ENCODE measurements at places on chromosomes 11 and 22. TPM values are rescaled to one million over a fixed set of nuclear protein-coding genes. Genes with fewer than 3 reads are reported as not detected.

DNA sequence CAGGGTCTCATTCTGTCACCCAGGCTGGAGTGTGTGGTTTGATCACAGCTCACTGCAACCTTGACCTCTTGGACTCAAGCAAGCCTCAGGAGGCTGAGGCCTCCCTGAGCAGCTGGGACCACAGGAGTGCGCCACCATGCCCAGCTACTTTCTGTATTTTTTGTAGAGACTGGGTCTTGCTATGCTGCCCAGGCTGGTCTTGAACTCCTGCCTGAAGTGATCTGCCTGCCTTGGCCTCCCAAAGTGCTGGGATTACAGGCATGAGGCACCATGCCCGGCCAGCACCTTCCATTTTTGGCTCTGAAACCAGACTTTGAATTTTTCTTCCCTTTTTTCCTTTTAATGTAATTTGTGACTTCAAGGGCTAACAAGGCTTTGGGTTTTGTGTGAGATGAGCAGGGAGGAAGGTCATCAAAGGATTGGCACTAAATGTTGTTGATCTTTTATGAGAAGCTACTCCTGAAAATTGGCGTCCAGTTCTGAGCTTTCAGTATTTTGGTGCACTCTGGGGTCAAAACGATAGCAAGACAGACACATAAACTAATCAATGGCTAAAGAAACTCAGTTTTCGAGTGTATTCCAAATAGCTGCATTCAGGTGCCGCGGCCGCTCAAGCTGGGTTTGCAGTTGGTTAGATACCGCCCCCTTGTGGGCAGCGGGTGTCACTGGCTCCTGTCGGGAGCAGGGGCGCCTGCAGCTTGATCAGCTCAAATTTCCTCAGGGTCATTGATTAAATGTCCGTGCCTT lies 51.9 kb upstream of the CLMP start:
- DNase-seq = peak; percentile 70

DNA sequence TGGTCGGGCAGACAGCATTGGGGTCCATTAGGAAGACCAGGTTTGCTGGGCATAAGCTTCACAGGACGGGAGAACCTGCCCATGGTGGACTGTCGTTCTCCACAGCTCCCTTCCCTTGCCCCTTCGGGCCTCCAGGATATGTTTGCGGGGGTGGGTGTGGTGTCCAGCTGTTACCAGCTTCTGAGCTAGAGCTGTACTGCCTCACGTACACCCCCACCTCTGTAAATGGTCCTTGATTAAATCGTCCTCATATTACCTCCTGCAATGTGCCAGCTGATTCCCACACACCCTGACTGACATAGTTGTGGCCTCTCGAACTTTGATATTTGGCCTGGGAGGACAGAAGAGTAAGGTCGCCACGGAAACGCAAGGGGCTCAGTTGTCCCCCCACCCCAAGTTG lies 16.2 kb upstream of the BCR start:
- DNase-seq = no peak

- no peak for DNase-seq
Observed at GRCh38 chr11:36452236-36452940, 57.7 kb downstream of the TRAF6 start.

GRCh38 chr11:120222916-120223315 lies 12.1 kb downstream of the OAF start:
- no peak for DNase-seq

DNA sequence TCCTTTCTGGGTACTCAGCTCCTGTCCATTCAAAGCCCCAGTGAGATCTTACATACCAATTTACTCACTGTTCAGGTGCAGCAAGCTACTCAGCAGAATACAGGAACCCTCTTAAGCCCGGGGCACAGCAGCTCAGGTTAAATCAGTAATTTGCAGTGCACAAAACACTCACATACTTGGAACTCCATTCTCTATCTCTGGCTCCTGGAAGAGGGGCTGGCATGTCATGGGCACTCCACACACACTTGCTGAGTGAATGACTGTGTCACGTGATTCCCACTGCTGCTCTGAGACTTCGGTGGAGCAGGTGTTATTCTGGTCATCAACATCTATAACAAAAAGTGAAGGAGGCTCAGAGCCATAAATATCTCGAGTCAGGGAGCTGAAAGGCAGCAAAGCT lies 157.3 kb upstream of the BDNF start:
- no peak for DNase-seq

GRCh38 chr22:29116397-29117123 lies 43.7 kb downstream of the KREMEN1 start:
- no peak for DNase-seq

DNA sequence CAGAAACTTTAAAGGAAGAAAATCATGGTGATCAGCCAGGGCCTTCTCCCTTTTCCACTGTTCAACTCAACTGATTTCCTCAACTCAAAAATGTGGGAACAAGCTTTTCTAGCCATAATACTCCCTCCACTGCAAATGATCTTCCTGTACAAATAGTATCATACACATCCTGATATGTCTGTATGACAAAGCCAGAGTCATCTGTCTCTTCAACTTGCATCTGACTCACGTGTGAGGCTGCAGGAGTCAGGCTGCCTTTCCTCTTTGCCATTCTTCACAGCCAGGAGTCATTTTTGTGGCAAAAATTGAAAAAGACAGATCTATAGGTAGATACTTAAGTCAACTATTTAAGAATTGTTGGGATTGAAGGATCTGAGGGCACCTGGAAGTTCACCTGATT lies 13.3 kb downstream of the PATZ1 start:
- DNase-seq = no peak

- no peak for DNase-seq
Observed at GRCh38 chr11:85776951-85777602, 33.9 kb downstream of the SYTL2 start.

GRCh38 chr11:121513807-121514206 lies 61.0 kb upstream of the SORL1-AS1 start:
- DNase-seq = no peak

- no peak for DNase-seq
Observed at GRCh38 chr11:132910011-132910760, 622.1 kb downstream of the OPCML start.

DNA sequence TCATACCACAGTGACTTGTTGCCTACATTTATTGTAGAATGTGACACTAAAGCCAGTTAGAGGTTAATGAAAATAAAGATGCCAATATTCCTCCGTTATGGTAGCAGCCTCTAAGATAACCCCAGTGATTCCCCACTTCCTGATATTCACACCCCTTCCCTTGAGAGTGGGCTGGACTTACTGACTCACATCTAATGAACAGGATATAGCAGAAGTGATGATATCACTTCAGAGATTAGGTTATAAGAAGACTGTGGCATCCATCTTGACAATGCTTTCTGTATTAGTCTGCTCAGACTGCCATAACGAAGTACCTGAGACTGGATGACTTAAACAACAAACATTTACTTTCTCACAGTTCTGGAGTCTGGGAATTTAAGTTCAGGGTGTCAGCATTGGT lies 149.6 kb upstream of the MTNR1B start:
- DNase-seq = no peak

DNA sequence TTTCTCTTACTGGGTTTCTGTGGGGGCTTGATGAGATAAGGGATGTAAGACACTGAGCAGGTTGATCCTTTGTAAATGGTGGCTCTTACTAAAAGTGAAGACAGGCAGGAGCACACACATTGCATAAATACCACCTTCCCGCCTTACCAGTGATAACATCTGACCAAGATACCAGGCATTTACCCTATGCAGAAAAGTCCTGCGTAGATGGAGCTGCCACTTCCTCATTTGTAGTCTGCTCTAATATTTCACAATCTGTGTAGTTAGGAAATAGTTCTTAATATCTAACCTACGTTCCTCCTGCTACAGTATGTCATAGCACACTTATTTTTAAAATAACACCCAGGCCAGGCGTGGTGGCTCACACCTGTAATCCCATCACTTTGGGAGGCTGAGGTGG lies 23.9 kb upstream of the SWAP70 start:
- DNase-seq = no peak

DNA sequence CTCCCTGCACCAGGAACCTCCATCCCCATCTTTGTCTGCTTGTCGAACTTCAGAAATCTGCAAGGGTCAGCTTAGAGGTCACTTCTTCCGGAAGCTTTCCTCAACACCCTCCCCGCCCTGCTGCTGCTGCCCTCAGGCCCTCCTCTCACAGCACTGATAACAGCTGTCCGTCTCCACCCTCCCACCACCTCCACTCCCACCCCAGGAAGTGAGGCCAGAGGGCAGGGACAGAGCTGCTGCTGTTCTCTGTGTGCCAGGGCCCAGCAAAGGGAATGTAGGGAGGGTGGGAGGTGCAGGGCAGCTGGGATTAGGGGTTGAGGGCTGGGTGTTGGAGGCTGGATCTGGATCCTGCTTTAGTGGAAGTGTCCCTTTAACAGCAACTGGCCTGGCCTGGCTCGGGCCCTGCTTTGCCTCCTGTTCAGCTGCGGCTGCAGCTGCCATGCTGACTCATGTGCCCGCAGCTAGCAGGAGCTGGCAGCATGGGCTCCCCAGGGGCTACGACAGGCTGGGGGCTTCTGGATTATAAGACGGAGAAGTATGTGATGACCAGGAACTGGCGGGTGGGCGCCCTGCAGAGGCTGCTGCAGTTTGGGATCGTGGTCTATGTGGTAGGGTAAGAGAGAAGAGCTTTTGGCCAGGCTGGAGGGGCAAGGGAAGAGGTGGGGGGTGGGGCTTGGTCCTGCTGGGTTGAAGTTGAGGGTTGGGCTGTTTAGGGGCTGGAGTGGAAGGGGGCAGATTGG lies at the start of gene P2RX6:
TSS of gene P2RX6 (plus strand) at position 440 of the 740 bp plus-strand sequence. CDS start at position 450, 10 bp downstream.
- DNase-seq = peak; percentile 56

- peak; percentile 49 for DNase-seq
Observed at GRCh38 chr11:19441752-19442553, 201.2 kb upstream of the E2F8 start.

DNA sequence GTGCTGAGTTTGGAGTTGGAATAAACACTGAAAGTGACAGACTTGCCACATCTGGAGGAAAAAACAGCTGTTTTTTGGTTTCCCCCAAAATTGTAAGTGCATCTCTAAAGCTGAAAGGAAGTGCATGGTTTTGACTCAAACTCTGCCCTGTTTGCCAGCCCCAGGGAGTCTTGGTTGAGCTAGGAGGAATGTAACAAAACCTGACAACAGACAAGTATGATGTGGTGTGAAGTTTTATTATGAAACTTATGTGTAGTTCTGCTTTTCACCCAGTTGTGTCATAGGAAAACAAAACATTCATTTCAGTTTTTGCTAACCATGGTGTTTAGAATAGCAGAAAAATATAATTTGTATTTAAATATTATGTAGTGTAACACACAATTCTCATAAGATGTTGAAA lies 31.7 kb upstream of the PDE3B start:
- no peak for DNase-seq

- no peak for DNase-seq
Observed at GRCh38 chr22:44848296-44848741, 95.9 kb downstream of the ARHGAP8 start.

DNA sequence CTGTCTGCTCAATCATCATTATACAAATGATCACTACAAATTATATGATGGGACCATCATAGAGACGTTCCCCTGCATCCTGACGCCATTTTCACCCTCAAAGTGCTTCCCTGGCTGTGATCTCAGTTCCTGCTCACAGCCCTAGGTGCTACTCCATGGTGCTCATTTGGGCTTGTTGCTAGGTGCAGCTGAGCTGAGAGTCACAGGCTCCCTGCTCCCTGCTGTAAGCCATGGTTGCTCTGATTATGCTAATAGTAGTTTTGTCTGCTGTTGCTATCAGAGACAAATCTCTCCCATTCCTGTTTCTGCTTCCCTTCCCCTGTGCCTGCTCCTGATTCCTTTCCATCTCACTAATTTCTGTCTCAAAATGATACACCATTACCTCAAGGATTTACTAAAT lies 474.3 kb downstream of the METTL15 start:
- DNase-seq = no peak

Gene SEC14L2
- 5.4 TPM for total RNA-seq

Gene OR5L2
- not detected for total RNA-seq

Gene PGA3
- not detected for total RNA-seq

Gene ACRV1
- not detected for total RNA-seq

Gene APOL4
- total RNA-seq = not detected

Gene ROBO4
- not detected for total RNA-seq

Gene FGF4
- total RNA-seq = not detected

Gene OR51B5
- total RNA-seq = 0.35 TPM

All from NCI-H460 (cell line).